Fibroblast of skin of scalp (primary cell): ENCODE measurements at places on chromosomes 5 and 9.

DNA sequence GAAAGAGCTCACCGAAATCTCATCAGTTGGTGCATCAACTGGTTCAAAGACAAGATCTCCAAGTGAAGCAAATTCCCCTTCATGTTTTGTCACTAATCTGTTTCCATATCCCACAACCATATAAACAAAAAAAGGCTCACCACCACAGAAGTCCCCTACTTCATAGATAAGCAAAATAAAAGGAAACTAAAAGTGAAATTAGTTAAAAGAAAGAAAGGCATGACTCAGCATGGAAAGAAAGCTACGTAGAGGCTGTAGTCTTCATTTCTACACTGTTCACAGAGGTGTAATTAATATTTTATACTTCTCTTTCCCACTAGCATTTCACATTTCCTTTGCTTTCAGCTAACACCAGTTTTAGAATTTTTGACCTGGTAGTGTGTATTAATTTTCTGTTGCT lies 208.0 kb downstream of the CYLC2 start:
- no peak for DNase-seq

DNA sequence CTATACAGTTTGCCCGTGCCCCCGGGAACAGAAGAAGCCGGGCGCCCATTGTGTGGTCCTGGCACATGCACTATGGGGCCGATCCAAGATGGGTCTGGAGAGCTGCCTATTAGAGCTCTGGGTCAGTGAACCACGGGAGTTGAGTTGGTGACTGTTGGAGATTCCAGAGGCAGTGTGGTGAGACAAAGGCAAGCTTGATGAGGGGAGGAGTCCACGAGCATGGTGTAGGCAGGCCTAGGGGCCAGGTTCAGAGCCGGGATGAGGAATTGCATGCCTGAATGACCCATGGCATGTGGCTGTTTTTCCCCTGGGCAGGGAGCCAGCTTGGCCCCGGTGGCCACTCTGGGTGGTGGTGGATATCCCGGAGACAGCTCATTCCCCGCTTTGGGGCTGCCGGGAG lies 84.4 kb upstream of the STC2 start:
- peak; percentile 41 for DNase-seq

DNA sequence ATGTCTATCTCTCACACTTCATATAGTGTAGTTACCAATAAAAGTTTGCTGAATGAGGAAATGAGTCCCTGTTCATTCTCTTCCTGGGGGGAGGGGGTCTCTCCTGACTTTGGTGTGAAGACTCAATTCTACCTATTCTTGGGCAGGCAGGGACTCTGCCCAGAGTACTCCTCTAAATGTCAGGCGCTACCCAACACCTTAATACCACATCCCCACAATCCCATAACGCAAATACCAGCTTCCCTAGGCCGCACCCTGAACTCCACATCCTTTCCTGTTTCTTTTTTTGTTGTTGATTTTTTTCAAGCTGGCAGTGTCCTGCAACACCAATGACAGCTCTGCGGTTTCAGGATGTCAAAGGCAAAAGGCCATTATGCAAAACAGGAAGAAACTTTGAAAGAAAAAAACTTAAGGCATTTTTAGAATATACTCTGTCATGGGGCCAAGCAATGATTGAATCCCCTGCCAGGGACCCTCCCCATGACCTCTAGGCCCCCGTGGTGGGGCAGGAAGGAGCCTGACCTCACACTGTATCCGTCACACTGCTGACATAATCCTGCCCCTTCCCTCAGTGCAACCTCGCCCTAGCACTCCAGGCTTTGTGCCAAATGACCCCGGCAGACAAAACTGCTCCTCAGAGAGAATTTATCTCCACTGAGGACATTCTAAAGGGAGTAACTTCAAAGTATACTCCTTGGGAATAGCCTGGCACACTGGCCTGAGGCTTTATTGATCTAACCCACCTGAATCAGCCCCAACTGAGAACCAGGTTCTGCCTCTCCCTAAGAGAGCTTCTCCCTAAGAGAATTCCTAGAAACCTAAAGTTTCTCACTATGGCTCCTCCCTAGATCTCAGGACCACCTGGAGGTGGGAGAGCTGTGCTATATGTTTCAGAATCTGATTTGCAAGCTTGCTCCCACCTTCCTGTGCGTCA lies 8.0 kb downstream of the B4GALT1 start:
- DNase-seq: peak; percentile 52

DNA sequence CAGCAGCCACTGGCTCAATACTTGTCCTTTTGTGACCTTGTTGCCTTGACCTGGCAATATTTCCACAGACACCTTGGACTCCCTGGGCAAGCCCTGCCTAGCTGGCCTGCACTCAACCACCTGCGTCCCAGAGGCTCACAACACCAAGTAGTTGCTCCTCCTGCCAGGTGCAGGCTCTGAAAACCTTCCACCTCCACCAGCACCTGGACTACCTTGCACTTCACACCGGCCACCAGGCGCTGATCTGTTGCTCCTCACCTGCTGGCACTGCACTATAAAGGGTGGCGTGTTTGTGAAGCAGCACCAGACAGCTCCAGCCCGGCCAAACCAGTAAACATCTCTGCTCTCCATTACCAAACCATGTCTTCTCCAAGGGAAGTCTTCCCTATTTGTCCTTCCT lies 997.7 kb downstream of the PTPRD start:
- DNase-seq: no peak

GRCh38 chr5:154770111-154770510 lies 14.9 kb downstream of the LARP1 start:
- DNase-seq: no peak

DNA sequence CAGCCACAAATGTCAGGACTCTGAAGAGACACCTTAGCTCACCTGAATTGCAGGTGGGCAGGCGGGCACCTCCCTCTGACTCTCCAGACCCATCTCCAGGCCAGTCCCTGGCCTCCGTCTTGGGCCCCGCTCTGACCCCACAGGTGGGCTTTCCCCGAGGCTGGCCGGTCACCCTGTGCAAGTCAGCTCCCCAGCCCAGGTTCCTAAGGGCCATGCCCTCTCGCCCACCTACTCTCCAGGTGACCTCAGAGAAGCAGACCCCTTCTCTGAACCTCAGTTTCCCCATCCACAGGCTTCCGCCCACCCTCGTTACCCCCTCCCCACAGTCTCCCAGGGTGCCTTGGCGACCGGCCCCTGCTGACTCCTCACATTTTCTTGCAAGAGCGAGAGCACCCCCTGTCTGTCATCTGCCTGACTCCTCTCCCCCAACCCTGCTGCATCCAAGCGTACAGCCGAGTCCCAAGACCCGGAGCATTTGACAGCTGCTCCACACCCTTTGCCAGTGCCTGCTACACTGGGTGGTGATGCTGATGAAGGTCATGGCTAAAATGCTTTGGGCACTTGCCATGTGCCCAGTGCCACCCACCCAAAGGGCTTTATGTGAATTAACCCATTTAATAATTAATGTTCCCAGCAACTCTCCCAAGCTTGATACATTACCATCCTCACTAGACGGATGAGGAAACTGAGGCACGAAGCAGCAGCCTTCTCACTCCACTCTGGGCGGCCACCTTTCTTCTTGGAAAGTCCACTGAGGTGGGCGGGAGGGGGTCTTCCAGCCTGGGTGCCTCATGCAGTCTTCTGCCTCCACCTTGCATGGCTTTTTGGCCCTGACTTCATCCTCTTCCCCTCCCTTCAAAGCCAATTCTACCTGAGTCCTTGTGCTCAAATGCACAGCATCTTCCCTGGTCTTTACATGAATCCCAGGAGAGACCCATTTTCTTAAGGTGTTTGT lies 51.1 kb upstream of the ORM1 start:
- DNase-seq: peak; percentile 63

DNA sequence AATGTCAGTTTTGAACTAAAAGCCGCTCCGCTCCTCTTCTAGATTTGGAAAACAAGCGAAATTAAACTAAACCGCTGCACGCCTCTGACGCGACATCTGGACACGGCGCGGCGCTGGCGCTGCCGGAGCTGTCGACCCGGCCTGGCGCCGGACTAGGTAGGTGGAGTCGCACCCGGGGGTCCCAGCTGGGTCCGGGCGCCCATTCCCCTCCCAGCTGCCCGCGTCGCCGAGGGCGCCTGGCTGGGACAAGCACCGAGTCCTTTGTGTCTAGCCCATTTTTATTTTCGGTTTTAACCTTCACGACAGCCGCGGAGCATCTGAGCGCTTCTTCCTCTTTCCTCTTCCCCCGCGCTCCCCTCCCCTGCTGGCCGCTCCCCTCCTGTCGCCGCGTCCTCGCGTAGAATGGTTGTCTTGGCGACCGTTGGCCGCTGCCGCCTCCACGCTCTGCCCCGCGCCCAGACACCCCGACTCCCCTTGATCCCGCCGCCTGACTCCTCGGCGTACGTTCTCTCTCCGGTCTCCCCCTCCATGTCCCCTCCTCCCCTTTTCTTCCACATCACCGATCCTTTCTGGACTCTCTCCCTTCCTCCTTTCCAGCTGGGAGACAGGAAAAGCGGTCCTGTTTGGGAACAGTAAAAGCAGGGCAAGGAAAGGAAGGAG lies 545 bp downstream of the CDKN2B-AS1 start:
- DNase-seq: peak; percentile 74

DNA sequence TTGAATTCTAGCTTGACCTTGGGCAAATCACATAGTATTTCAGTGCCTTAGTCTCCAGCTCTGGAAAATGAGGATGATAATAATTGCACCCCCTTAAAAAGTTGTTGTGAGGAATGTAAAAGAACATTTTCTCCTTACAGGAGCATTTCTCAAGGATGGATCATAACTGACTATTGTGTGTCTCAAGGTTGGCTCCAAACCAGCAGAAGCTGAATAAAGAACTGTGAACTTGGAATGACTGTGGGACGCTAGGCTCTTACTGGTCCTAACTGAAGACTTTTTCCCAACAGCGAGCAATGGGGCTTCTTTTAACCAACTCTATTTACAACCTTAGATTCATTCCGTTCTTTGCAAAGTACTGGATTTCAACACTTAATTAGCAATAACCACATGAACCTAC lies 26.2 kb upstream of the GLRX start:
- DNase-seq: no peak

- DNase-seq: no peak
Observed at GRCh38 chr9:97744710-97745708, 47.9 kb upstream of the XPA start.

DNA sequence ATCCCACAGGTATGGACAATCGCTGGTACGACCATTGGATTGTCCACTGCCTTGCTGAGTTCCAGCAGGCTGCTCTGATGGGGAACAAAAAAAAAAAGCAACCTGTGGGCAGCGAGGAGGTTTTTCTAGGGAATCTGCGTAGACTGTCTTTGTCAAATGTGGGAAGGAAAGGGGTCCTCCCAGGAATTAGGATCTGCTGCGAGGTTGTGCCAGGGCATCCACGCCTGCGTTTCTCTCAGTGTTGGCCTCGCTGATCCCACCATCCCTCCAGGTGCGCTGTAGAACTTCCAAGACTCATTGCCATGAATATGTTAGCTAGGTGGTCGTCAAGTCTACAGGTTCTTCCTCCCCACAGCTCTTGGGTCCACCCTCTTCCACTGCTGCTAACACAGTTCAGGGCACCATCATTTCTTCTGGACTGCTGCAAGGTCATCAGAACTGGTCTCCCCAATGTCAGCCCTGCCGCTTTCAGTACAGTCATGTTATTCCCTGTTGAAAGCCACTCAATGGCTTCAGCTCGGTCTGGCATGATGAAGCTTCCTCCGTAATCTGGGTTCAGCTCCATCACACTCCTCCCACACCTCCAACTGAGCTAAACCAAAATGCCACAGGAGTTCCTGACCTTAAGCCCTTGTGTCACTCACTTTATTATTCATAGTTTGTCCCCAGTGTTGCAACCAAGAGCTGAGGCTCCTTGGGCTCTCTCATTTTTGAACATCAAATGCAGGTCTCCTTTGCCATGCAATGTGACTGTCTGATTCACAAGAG lies 79.5 kb upstream of the DMRT1 start:
- no peak for DNase-seq

GRCh38 chr5:79456400-79456799 lies 57.5 kb downstream of the HOMER1 start:
- DNase-seq: peak; percentile 20

DNA sequence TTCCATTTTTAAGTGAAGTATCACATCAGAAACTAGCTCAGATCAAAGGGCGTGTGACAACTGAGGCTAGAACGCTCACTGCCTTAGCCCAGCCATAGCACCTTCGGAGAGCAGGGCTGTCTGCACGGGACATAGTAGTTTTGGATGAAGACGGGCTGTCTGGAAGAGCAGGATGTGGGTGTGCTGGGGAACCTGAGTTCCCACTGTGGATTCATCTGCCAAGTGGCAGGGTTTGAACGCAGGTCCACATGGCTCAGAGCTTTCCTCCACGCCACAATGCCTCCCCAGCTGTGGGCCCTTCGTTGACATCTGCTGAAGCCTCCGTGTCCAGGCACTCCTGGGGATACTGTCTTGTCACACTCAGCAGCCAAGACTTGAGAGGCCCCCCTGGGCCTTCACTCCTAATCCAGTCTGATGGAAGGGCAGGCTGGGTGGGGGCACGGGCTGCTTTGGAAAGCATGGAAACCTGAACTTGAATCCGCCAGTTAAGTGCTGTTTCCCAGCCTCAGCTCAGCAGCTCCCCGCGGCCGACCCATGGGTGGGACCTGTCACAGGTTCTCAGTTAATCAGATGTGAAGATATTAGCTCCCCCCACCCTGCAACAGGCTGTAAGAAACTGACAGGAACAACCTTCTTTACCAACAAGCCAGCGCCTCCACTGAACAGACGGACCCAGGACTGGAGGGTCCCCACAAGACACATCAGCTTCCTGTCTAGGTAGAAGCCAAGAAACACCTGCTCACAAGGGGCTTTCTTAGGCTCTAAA lies 228.1 kb downstream of the FANCC start:
- DNase-seq: no peak

GRCh38 chr5:134392301-134392700 lies 19.4 kb downstream of the CDKN2AIPNL start:
- DNase-seq: no peak

- DNase-seq: peak; percentile 62
Observed at GRCh38 chr5:150295172-150295634, 5.6 kb upstream of the CAMK2A start.

DNA sequence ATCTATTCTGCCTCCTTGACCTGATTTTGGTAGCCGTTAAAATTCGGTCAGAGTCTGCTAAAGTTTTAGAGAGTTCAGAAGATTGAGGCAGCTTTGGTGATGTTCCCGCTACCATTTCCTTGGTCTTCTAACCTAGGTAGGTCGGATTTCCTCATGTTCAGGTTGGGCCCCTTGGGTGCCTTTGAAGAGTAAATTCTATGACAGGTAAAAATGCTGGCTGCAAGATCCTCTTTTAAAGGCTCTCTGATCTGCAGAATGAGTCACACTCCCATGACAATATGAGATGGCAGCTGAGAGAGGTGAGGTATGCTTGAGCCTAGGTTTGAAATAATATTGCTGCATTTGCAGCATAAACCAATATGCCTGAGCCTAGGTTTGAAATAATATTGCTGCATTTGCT lies 198.9 kb downstream of the TSSK1B start:
- DNase-seq: no peak

GRCh38 chr5:77832938-77833337 lies 56.8 kb upstream of the TBCA start:
- no peak for DNase-seq

GRCh38 chr5:131965826-131966415 lies 20.5 kb upstream of the MEIKIN start:
- DNase-seq: no peak
